ENCODE measurements at places on chromosomes 1 and 21.

- DNase-seq = peak; percentile 94
Observed at GRCh38 chr1:188425687-188426086, 1596.9 kb downstream of the PLA2G4A start.

DNA sequence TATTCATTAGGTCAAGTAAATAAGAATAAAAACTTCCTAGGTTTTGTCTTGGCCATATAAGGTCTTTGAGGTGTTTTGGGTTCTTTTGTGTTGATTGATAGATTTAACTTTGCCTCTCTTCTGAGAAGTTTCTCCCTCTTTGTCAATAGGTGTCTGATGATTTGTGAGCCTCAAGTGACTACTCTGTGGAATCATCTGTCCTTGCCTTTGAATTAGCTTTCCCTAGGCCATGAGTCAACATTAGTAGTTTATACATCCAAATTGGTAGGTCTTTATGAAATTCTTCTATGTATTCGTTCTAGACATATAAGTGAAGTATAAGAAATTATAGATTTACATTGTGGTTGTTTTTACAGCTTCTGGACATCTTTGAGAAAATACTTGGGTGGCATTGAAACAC, 864.4 kb downstream of the USP25 start:
- peak; percentile 14 for DNase-seq

- DNase-seq = peak; percentile 27
Observed at GRCh38 chr1:67463298-67463955, 33.2 kb upstream of the SERBP1 start.

- DNase-seq = peak; percentile 64
Observed at GRCh38 chr1:84366786-84367185, 31.5 kb upstream of the DNASE2B start.

- DNase-seq = no peak
Observed at GRCh38 chr1:115838431-115839028, 2.4 kb downstream of the NHLH2 start.

- DNase-seq = no peak
Observed at GRCh38 chr1:25163986-25164385, 68.3 kb downstream of the SYF2 start.

DNA sequence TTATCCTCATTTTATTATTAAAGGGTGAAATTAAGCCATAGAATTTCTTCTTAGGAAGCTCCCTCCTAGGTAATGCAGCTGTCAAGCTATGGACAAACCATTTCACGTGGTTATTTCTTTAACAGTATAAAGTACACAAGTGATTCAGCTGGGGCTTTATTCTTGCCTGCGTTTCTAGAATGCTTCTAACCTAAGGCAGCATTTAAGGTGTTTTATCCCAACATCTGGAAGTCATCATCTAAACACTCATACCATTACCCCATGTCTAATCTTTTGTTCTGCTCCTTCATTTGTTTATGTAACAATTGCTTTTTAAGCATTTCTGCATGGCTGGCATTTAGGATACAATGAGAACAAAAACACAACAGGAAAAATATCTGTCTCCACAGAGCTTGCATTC, 829.2 kb upstream of the ADAMTS5 start:
- peak; percentile 68 for DNase-seq

DNA sequence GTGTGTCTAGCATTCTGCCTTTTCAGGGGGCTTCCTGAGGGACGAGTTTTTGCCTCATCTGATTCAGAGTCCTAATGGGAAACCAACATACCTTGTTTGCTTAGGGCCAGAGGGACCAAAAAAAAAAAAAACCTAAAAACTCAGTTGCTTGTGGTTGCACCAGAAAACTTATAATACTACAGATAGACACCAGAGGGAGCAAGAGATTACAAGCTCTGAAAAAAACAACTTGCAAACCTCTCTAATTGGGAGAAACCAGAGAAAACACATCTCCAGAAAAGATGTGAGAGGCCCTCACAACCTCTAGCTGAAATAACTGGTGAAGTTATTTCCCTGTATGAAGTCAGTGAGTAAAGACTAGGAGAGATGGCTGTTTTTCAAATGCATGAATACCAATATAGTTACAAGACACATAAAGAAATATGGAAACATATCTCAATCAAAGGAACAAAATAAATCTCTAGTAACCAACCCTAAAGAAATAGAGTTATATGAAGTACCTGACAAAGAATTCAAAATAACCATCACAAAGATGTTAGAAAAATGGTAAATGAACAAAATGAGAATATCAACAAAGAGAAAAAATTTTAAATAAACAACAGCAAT, 233.7 kb upstream of the NFIA start:
- peak; percentile 38 for DNase-seq

DNA sequence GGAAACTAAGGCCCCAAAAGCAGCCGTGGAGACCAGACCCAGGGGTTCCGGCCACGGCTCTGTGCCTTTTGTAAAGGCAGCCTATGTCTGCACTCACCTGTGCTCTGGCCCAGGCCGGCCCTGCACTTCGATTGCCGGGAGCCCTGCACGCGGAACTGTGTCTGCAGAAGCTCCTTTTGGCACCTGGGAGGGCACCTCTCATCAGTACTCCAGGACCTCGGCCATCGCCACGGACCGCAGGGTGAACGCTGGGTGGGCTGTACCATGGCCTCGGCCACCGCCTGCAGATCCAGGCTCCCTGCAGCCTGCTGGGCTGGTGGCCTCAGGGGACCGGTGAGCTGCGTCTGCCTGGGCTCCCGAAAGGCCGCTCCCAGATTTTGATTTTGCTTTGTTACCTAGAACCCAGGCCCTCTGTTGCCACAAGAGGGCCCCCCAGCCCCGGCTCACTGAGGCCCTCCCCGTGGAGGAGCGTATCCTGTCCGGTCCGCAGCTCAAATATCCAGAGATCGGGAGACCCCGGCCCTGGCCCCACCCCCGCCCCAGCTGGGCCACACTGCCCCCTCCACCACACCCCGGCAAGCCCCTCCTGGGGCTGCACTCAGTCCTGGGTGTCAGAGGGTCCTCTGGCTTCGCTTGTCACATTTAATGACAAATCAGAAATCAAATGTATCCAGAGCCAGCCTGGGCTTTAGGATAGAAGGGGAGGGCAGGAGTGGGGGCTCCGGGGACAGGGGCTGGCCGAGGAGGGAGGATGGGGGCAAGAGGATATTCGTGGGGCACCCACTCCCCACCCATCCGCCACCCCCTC, 60.2 kb upstream of the PDE9A start:
- DNase-seq = peak; percentile 26

- DNase-seq = no peak
Observed at GRCh38 chr1:247118946-247119446, 14.8 kb upstream of the ZNF669 start.

DNA sequence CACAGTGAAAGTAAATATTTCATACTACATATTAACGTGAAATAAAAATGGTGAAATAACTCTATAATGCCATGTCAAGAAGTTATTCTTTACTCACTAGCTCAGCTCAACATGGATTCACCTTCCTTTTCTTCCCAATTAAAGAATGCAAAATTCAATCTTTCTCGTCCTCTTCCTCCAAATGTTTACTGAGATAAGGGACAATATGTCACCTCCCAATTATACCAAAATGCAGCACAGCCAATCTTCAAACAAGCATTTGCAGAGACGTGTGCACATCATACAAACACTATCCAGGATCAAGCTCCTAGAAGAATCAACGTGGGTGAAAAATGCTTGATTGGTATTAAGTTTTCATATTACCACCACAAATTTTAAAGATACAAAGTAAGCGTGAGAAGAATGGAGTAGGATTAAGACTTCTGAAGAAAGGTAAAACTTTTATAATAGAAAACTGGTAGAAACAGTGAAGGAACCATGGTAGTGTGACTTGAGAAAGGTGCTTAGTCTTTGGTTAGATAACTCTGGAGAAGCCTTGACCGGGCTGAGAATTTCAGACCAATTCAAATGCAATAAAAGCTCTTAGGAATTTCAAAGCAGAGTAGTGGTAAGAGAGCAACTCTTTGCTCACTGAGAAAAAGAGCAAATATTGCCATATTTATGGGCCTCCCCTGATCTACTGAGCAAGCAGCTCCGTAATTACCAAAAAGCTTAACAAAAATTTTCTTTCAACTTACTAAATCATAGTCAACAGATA, 7.2 kb downstream of the PTP4A2 start:
- DNase-seq = no peak

- DNase-seq = peak; percentile 41
Observed at GRCh38 chr1:45516036-45516435, 5.6 kb downstream of the PRDX1 start.

GRCh38 chr1:46558141-46558963, 6.9 kb upstream of the KNCN start:
- no peak for DNase-seq

DNA sequence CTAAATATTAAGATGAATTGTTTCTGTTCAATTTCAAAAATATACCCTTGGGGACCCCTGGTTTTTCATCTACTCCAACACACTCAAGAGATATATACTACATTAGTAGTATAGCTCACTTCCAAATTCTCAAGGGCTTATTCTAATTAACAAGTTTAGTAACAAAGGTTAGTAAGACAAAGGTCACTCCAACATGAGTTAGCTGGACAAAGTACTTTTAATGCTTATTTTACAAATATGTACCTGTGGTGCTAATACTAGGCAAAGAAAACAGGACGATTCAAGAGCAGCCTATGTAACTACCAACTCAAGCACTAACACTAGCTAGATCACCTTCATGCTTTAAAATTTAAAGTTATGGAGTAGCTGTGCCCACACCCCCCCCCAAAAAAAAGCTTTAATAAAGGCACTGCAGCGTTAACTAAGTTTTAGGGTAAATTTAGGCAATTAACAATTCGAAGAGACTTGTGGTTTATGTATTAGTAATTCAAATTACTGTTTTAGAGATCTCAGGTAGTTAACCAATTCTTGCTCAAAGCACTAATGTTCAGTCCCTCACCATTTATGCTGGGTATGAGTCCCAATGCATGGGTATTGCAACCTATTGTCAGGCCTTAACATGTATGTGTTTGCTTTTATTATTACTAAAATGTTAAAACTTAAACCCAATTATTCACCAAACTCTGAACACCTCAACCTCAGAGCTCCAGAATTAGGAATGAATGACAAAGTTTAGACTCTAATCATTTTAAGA, 14.1 kb downstream of the HNRNPU start:
- DNase-seq = no peak

GRCh38 chr1:22176258-22176657, 33.4 kb upstream of the WNT4 start:
- DNase-seq = no peak

- DNase-seq = no peak
Observed at GRCh38 chr1:89890085-89890752, 69.4 kb downstream of the LRRC8D start.

DNA sequence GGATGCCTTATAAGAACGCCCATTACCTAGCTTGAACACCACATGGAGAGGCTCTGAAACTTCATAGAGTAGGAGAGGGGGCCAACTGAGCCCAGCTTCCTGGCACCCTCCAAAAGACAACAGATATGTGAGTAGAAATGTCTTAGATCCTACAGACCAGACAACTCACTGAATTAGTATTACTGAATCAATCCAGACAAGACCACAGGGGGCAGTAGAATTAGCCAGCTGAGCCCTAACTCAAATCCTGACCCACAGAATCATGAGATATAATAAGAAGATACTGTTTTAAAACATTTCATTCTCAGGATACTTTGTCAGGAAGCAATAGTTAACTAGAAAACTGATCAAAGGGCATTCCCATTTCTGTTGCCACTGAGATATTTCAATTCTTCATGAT, 45.8 kb upstream of the C1orf21 start:
- DNase-seq = no peak

- DNase-seq = no peak
Observed at GRCh38 chr1:164466429-164466828, 92.6 kb upstream of the PBX1 start.

DNA sequence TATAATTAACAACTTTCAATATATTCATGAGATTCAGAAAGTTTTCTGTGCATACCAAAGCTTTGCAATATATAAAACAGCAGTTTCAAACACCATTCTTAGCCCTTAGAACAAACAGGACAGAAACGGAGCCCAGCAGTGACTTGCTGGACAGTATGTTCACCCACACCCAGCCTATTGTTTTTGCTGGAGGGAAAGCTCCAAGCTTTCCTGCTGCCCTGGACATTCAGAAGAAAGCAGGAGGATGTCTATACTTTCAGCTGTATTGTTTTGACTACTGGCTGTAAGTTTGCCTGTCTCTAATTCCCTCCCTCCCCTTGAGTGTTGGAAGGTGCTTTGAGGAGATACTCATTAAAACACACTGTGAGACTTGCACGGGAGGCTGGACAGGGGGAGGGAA, 9.6 kb downstream of the DENND2C start:
- DNase-seq = no peak

DNA sequence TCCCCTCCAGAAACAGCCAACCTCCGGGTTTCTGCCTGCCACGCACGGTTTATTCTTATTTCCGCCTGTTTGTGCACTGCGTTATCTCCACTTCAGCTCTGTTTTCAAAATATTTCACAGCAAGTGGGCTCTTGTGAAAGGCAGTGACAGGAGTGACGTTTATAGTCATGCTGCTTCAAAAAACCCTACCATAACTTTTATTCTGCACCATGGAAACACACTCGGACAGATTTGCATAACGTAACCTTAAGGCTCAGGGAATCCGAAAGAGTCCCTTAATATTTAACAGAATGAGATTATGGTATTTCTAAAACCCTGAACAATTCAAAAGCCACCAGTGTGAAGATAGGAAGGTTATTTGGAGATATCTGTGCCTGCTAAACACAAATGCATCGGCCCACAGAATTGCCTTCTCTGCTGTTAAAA, 782 bp upstream of the SDE2 start:
- DNase-seq = peak; percentile 10

DNA sequence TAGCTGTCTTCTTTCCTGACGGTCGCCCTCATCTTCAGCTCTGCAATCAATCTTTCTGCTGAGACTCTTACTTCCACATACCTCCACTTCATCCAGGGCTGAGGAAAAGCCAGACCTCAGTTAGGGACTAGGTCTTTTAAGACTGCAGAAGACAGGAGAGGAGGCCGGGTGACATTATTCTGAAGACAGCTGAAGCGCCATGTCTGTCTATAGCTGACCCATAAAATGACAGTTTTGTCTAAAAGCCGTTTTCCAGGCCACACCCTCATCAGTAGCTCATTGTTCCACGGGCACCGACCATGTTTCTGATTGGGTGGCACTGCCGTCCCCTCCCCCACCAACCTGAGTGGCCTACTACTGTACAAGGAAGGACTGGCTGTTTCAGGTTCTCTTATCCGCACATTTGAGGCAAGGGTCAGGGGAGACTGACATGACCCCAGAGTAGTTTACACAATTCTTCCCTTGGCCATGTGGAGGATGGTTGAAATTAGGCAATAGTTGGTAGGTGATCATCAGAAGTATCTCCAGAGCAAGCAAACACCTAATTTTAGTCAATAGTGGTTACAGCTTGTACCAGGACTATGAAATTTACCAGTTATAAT, at the start of gene ADCY10:
TSS of gene ADCY10 (minus strand) at position 240 of the 602 bp plus-strand sequence. CDS start 8,994 bp downstream, outside the sequence.
- DNase-seq = no peak

GRCh38 chr1:18079941-18080735, 27.5 kb upstream of the IGSF21 start:
- DNase-seq = no peak
